T-helper 2 cell treated with Interferon-gamma antibody and Interleukin-4, amounts not matched to agents 5 μg/mL and 100 μg/mL, for 36 hours (primary cell): ENCODE measurements at places on chromosomes 2 and 18.

DNA sequence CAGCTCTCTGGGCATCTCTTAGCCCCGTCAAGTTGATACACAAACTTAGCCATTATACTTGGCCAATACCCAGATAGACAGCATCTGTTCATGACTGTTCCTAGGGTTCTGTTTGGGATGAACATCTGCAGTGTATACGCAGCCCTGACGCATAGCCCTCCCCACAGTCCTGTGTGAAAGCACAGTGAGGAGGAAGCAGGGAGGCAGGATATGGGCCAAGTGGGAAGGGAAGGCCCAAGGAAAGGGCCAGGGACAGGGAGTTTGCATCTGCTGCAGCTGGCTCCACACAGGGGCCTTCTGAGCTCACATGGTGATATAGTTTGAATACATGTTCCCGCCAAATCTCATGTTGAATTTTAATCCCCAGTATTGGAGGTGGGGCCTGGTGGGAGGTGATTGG lies 80.2 kb downstream of the CMPK2 start:
- peaks cover 7% of the 10 kb centered on the region for H3K4me1 ChIP-seq
- DNase-seq, result no peak
- H3K4me3 ChIP-seq, result no peak overlapping the region
- no peak overlapping the region for H3K27ac ChIP-seq
- H3K27me3 ChIP-seq, result peaks cover 4% of the 10 kb centered on the region

DNA sequence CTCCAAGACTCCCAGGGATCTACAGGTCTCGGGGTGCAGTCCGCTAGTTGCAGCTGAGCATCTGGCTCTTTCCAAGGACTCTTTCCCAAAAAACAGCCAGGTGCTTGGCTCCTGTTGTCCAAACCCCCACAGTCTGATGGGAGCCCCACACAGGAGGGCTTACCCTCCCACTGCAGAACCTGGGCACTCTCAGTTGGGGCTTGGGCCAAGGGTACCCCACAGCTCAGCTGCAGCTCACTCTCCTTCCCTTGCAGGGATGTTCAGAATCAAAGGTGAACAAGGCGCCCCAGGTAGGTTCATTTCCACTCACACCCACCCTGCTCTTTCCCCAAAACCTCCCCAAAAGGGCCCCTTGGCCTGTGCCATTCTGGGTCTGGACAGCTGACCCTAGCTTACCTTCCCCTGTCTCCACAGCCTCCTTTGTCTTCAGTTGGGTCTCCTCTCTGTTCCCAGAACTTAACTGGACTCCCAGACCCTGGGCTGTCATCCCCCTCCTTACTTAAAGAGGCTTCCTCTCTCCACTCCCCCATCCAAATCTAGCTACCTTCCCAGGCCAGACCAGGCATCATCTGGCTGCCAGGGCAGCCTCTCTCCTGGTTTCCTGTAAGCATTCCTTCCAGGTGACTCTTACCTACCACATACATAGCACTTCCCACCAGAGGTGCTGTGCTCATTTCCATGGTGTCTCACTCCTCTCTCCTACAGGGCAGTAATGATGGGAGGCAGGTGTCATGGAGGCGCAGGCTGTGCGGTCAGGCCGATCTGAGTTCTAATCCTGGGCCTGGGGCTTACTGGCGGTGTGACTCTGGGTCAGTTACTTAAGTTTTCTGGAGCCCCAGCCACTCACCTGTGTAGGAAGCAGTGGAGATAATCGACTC lies 29.5 kb downstream of the MARCO start:
- DNase-seq, result no peak
- no peak overlapping the region for H3K27ac ChIP-seq
- H3K4me1 ChIP-seq, result no peaks in the 10 kb centered on the region
- no peaks in the 10 kb centered on the region for H3K27me3 ChIP-seq
- no peak overlapping the region for H3K4me3 ChIP-seq

DNA sequence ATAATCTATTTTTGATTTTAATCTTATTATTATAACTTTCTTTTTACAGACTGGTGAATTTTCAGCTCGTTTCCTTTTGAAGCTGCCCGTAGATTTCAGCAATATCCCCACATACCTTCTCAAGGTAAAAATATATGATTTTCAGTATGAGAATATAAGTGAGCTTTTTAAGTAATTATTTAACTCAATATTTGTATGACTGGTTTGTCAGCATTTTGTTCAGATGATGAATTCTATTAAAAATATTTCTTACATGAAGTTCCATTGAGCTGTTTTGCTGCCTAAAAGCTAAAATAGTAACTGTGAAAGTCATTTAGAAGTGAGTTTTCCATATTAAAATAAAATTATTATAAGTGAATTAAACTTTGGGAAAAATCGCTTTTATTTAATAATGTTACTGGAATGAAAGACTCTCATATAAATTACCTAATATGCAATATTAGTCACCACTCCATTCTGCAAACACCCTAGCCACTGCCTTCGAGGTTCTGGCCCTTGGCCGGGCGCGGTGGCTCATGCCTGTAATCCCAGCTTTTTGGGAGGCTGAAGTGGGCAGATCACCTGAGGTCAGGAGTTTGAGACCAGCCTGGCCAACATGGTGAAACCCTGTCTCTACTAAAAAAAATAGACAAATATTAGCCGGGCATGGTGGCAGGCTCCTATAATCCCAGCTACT lies 155.3 kb downstream of the BABAM2 start:
- no peak overlapping the region for H3K4me3 ChIP-seq

GRCh38 chr2:187615902-187616301 lies 61.7 kb upstream of the TFPI start:
- DNase-seq, result no peak
- no peaks in the 10 kb centered on the region for H3K4me1 ChIP-seq
- no peaks in the 10 kb centered on the region for H3K27me3 ChIP-seq

DNA sequence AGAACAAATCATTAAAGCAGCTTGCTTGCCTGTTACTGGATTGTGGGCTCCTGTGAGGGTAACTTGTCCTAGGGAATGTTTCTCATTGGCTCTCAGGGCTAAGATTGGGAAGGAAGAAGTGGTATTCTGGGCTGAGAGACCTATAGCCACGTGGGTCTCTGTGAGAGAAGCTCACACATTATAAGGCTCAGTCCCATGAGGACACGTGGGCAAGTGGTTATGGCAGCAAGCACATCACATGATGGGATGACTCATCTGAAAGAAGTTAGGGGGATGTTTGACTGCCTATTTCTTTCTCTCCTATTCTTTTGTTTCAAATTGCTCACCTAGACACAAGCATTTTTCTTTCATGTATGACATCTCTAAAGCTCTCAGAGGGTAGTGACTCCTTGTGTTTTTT lies 418.0 kb upstream of the ST6GAL2 start:
- H3K4me1 ChIP-seq, result no peaks in the 10 kb centered on the region
- H3K36me3 ChIP-seq, result no peaks in the 10 kb centered on the region
- no peak overlapping the region for H3K4me3 ChIP-seq
- H3K27ac ChIP-seq, result no peak overlapping the region
- no peak for DNase-seq
- H3K27me3 ChIP-seq, result no peaks in the 10 kb centered on the region

GRCh38 chr2:203578759-203579643 lies 43.9 kb upstream of the RAPH1 start:
- no peaks in the 10 kb centered on the region for H3K36me3 ChIP-seq
- H3K27me3 ChIP-seq, result peaks cover 38% of the 10 kb centered on the region
- peak overlapping the region; percentile 57 for H3K4me3 ChIP-seq
- peak overlapping the region; percentile 69 for H3K27ac ChIP-seq

- H3K4me1 ChIP-seq, result no peaks in the 10 kb centered on the region
- H3K36me3 ChIP-seq, result no peaks in the 10 kb centered on the region
- DNase-seq, result no peak
Measured at GRCh38 chr2:182132605-182133004, 147.0 kb downstream of the PPP1R1C start.

DNA sequence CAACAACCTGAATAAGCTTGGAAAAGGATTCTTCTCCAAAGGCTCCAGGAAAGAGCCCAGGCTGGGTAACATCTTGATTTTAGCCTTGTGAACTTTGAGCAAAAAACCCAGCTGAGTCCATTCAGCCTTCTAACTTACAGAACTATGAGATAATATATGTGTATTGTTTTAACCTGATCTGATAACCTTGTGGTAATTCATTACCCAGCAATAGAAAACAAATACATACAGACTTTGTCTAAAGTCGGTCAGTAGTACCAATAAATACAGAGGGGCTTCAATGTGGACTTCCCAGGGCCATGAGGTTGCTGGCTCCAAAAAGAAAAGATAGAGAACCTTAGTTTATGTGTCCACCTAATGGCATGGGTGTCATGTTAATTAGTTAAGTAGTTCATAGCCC lies 191.8 kb downstream of the KCNH7 start:
- no peaks in the 10 kb centered on the region for H3K27me3 ChIP-seq
- H3K4me3 ChIP-seq, result no peak overlapping the region
- DNase-seq, result no peak
- no peaks in the 10 kb centered on the region for H3K36me3 ChIP-seq
- H3K4me1 ChIP-seq, result no peaks in the 10 kb centered on the region

DNA sequence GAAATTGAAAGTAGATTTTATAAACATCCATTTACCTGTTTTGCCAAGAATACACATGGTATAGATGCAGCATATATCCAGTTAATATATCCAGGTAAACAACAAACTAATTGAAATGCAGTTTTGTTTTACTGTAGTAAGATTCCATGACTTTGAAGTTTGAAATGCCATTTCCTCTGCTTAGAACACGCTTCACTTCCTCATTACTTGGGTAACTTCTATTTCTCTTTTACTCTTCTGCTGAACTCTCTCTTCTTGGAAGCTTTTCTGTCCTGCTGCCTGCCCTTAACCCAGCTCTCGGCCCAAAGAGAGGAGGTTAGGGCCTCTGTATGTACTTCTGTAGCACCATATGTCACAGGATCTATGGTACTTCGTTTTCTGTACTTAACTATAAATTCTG lies 14.1 kb upstream of the IL1RL2 start:
- H3K4me3 ChIP-seq, result no peak overlapping the region
- H3K4me1 ChIP-seq, result peaks cover 1% of the 10 kb centered on the region
- no peak for DNase-seq
- no peaks in the 10 kb centered on the region for H3K36me3 ChIP-seq
- no peak overlapping the region for H3K27ac ChIP-seq

DNA sequence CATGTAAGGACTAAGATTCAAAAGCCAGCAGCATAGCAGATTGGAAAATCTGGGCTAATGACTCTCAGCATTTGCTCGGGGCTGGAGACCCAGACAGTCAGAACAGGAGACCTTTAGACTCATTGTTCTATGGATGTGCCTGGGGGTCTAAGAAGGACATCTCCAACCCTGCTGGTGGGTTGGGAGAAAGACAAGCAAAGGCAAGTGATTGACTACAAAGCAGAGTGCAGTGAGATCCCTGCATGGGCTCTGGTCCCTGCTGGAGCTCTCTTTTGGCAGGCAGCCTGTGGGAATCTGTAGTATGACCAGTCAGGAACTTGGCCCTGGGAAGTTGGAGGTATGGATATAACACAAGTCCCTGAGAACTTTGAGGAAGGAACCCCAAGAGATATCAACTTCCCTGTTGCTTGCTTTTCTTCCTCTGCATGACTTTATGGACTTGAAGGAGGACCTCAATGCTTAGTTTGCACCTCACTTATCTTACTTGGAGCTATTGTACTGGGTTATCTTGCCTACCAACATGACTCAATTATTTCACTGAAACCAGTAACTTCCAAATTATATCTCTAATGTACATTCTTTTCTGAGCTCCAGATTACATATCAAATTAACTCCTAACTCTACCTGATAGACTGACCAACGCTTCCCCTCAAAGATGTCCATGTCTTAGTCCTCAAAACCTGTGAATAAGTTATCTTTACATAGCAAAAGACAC lies 236.0 kb downstream of the CYRIA start:
- H3K4me1 ChIP-seq, result no peaks in the 10 kb centered on the region
- H3K4me3 ChIP-seq, result no peak overlapping the region
- no peak for DNase-seq
- H3K36me3 ChIP-seq, result no peaks in the 10 kb centered on the region
- no peaks in the 10 kb centered on the region for H3K27me3 ChIP-seq
- H3K27ac ChIP-seq, result no peak overlapping the region

- no peak overlapping the region for H3K4me3 ChIP-seq
- no peaks in the 10 kb centered on the region for H3K4me1 ChIP-seq
- H3K36me3 ChIP-seq, result no peaks in the 10 kb centered on the region
- H3K27me3 ChIP-seq, result peaks cover 5% of the 10 kb centered on the region
- H3K27ac ChIP-seq, result no peak overlapping the region
- no peak for DNase-seq
Measured at GRCh38 chr18:22552254-22552653, 134.5 kb upstream of the CTAGE1 start.

DNA sequence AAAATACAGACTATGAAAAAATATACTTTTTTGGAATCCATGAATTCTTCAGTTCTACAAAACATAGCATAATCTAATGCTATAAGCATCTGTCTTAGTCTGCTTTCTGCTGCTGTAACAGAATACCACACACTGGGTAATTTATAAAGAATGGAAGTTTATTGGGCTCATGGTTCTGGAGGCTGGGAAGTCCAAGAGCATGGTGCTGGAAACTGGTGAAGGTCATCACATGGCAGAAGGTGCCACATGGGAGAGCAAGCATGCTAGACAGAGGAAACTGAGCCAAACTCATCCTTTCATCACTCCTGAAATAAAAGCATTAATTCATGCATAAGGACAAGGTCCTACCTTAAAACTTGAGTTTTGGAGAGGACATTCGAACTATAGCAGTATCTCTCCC lies 26.6 kb upstream of the NOSTRIN start:
- H3K27me3 ChIP-seq, result no peaks in the 10 kb centered on the region
- H3K36me3 ChIP-seq, result peaks cover 2% of the 10 kb centered on the region
- H3K27ac ChIP-seq, result no peak overlapping the region
- DNase-seq, result no peak
- no peaks in the 10 kb centered on the region for H3K4me1 ChIP-seq
- H3K4me3 ChIP-seq, result no peak overlapping the region

- H3K4me3 ChIP-seq, result no peak overlapping the region
- no peak for DNase-seq
- no peaks in the 10 kb centered on the region for H3K36me3 ChIP-seq
- H3K27me3 ChIP-seq, result no peaks in the 10 kb centered on the region
- no peaks in the 10 kb centered on the region for H3K4me1 ChIP-seq
- no peak overlapping the region for H3K27ac ChIP-seq
Measured at GRCh38 chr2:75456825-75457224, 103.9 kb downstream of the EVA1A start.

GRCh38 chr2:34737146-34737545 lies 1138.0 kb upstream of the FAM98A start:
- H3K27ac ChIP-seq, result no peak overlapping the region
- no peaks in the 10 kb centered on the region for H3K27me3 ChIP-seq
- no peaks in the 10 kb centered on the region for H3K36me3 ChIP-seq
- no peak for DNase-seq
- H3K4me3 ChIP-seq, result no peak overlapping the region

DNA sequence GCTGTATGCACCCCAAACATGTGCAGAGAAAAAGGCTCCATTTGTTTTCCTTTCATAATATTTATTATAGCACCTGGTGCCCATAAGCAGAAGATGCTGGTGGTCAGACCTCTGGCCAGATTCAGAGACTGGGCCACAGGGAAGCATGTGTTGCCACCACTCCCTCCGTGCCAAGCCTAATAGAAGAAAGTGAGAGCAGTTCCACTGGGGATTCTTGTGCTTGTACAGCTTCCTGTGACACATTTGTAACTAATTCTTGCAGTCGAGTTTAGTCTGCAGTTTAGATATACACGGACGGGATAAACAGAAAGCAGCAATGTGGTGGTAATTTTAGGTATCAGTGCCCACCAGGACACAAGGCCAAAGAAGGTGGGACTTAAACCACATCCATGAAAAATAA lies 135.4 kb upstream of the PIEZO2 start:
- H3K36me3 ChIP-seq, result no peaks in the 10 kb centered on the region
- H3K4me3 ChIP-seq, result no peak overlapping the region
- no peaks in the 10 kb centered on the region for H3K27me3 ChIP-seq
- no peak for DNase-seq
- no peaks in the 10 kb centered on the region for H3K4me1 ChIP-seq

GRCh38 chr2:47336259-47337238 lies 66.4 kb upstream of the MSH2 start:
- H3K27me3 ChIP-seq, result peaks cover 13% of the 10 kb centered on the region
- no peaks in the 10 kb centered on the region for H3K36me3 ChIP-seq
- H3K27ac ChIP-seq, result no peak overlapping the region
- no peak for DNase-seq
- H3K4me1 ChIP-seq, result no peaks in the 10 kb centered on the region
- no peak overlapping the region for H3K4me3 ChIP-seq
